ENCODE measurements at places on chromosomes 5 and 9.

DNA sequence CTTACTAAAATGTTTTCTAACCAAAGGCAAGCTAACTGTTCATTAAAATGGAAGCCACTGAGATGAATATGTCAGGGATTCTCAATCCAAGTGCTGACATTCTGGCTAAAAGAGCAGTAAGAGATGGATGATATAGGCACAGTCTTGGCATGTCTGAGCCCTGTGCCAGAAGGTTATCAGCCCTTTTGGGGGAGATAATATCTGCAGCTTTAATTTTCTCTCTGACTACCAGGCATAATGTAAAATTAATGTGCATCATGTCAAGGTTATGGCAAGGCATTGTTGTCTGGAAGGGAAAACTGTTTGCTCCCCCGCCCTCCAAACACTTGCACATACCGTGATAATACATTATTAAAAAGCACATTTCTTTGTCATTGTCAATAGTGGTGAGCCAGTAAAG, 609.8 kb downstream of the ZNF608 start:
- no peak for DNase-seq

DNA sequence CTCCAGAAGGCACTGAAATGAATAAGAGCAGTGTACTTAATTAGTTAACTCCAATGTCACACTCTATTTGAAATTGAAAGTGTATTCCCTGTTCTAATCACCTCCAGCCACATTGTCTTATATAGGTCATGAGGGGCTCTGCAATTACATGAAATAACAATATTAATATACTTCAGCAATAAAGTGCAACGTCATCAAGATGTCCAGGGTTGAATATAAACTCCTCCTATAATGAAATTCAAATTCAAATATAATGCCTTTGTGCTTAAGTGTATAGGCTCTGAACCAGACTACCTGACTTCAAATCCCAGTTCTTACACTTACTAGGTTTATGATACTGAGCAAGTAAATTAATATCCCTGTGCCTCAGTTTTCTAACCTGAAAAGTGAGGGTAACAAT, 195.6 kb upstream of the SMC2 start:
- DNase-seq: no peak

DNA sequence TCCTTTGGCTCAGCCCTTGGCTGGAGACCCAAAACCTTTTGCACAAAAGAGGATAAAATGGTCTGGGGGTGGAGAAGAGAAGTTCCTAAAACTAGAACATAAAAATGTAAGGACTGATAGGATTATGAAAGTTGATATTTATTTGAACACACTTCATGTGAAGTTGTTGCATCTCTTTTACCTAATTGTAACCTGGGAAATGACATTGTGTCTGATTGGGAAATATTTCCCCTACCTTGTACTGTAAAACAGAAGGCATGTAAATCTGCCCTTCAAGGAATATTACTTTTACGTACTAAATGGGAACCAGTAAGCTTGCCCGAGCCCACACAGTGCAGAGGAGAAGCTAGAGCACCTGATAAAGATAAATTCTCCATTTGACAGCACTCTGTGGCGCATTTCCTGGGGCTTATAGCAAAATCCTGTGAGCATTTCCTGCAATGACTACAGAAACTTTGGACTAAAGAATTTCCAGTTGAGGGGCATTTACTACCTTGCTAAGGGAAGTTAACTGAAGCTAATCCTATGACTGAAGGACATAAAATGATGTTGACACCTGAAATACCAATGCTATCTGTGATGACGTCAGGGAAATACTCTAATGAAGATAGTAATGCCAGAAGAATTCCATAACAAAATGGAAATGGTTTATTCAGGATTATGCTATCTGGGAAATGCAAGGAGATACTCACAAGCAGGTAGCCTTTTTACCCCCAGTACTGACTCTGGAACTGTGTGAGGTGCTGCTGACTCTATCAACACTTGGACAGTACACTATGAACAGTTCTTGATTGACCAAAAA, 78.3 kb upstream of the LIFR start:
- no peak for DNase-seq

DNA sequence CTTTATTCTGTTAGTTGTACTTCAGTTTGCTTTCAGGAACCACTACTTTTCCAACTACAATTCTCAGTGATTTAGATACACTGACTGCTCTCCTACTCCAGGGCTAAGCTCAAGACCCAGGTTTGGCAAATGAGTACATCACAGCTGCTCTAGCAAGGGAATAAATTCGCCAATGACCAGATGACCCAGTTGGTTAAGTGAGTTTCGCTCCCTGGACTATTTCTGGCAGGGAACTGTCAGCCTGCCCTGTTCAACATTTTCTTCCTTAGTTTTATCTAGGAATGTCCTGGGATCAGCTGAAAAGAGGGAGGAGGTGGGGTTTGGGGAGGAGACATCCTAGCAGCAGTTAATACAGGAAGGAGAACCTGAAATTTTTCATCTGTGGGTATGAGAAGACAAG, 6.4 kb upstream of the STARD4 start:
- no peak for DNase-seq

GRCh38 chr5:2170761-2171160, 288.0 kb upstream of the IRX4 start:
- DNase-seq: no peak

DNA sequence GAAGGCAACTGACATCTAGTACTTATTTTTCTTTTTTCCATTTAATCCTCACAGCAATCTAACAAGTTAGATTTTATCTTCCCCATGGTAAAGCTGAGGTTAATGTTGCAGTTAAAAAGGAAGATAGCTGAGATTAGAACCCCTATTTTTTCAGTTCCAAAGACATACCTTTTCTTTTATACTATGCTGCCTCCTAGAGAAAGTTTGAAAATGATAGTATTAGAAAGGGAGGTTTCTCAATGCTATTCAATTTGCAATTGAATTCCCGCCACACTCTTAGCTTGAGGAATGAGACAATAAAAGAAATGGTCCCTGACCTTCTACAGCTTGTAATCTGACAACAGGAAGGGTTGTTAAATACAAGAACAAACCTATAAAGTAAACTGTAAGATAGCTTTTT, 195.9 kb upstream of the TRIM32 start:
- no peak for DNase-seq

- DNase-seq: no peak
Observed at GRCh38 chr9:114883709-114884108, 46.7 kb downstream of the TNFSF8 start.

- DNase-seq: no peak
Observed at GRCh38 chr5:132800545-132800944, 12.6 kb upstream of the SOWAHA start.

DNA sequence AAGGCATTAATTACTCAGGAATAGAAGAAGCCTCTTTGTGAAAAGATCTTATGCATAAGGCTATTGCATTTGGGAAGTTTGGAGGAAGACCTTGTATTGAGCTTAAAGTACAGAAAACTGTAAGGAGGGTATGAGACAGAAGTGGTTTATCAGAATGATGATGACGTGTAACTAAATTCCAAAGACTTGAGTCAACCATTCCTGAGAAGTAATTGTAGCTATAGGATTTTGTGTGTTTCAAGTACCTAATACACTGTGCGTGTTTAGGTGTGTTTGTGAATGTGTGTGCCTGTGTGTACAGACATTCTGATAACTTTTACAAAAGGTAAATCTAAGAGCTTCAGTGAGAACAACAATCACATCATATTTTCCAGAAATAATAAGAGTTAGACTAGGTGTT, 46.5 kb upstream of the IRX2 start:
- no peak for DNase-seq

GRCh38 chr9:90946982-90947381, 145.4 kb downstream of the SYK start:
- no peak for DNase-seq

- DNase-seq: no peak
Observed at GRCh38 chr5:148474025-148474511, 90.3 kb downstream of the FBXO38 start.

GRCh38 chr5:14097998-14098471, 45.1 kb upstream of the TRIO start:
- DNase-seq: no peak

- DNase-seq: no peak
Observed at GRCh38 chr5:55110217-55110616, 7.8 kb downstream of the GZMA start.

DNA sequence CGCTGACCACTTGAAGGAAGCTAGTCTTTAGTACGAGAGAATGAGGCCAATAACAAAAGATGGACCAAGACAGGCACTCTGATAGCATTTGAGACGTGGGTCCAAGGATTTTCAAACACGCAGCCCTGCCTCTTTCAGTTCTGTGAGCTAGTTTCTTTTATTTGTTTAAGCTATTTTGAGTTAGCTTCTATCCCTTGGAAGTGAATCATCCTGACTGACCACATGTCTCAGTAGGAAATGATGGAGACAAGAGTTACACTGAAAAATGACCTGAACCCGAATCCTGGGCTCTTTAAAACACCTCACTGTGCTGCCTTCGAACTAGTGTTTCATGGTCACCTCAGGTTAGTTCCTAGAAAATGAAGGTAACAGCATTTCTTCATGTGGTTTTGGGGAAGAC, 9.9 kb downstream of the TEK start:
- DNase-seq: no peak

- no peak for DNase-seq
Observed at GRCh38 chr5:132283423-132284043, 10.7 kb upstream of the SLC22A4 start.

GRCh38 chr5:118557251-118557661, 431.1 kb downstream of the DTWD2 start:
- DNase-seq: no peak

DNA sequence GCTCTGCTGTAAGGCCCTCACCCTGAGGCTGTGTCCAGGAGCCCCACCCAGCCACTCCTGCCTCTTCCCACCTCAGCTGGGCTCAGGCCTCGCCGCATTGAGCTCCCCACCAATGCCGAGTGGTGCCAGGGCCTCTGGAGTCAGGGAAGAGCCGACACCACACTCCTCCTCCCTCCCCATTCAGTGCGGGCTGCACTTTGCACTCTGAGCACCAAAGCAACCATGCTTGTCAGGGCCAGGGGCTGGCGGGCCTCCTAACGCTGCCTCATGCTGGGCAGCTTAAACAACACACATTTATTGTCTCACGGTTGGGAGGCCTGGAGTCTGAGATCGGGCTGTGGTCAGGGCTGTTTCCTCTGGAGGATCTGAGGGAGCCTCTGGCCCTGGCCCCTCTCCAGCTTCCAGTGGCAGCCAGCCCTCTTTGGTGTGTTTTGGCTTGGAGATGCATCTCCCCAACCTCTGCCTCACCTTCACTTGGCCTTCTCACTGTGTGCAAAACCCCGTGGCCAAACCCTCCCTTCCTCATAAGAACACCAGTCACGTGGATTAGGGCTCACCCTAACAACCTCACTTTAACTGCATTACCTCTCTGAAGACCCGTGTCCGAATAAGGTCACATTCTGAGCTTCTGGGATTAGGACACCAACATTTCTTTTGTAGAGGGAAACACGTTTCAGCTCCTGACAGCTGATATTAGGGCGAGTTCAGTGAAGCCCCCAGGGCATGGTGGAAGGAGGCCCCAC, 157.8 kb downstream of the MED10 start:
- DNase-seq: no peak

GRCh38 chr5:143143973-143144372, 259.5 kb downstream of the NR3C1 start:
- no peak for DNase-seq

DNA sequence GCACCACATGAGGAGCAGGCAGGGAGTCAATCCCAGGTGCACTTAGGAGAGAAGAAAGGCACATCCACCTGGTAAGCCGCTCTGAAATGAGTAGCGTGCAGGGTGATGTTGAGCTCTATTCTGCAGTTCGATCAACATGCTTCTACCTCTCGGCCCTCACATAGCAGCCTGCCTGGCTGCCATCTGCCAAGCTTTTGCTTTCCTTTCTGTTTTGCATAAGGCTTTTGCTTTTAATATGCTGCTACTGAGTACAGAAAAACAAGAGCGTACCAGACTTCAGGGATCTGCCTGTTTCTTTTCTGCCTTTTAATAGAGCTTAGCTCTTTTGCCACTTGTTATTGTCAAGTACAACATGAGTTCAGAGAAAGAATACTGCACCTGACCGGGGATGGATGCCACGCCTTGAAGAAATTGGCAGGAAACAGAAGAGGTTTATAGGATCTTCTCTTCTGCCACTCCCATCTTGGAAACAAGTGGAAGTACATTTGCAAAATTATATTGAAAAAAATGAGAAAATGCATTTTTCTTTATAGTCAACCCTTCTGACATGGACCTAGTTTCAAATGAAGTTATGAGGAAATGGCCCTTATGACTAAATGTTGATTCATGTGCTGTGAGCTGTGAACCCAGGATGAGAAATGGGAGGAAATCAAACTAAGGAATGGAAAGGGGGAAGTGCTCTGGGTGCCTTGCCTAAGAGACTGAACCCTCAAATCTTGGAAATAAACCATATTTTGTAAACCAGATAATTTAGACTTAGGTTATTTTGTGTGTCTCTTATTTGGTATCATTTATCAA, 4.0 kb upstream of the FCHO2 start:
- DNase-seq: no peak

DNA sequence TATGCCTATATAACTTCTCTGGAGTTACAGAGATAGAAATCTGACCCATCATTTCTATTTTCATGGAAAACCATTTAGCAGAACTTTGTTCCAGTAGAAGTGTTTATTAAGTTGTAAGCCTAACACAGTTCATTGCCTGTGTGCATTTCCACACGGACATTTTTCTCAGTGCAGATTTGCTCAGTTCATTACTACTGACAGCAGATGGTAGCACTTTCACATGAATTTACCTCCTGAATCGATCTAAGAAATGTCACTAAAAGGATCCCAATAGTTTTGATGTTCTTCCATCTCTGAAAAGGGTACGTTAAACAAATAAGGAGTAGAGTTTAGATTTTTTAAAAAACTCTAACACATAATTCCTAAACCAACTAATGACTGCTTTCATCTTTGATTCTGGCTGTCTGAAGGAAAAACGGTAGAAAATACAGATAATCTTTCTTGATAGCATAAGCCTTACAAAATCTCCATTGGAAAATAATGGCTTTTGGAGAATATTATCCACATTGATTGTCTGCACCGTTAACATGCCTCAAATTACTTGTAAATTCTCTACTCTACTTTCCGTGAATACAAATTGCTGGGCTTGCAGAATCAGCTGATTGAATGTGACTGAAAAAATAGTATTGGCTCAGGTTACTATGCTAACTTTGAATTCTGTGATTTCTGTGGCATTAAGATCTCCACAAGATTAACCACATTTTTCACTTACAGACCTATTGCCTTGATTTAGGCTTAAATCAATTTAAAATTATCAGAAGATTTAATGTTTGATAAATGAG, 33.1 kb downstream of the RPS23 start:
- no peak for DNase-seq

- no peak for DNase-seq
Observed at GRCh38 chr5:96881511-96882115, 5.3 kb downstream of the ERAP2 start.

All from NCI-H774 (cell line).